ENCODE measurements at places on chromosomes 5 and 9.

DNA sequence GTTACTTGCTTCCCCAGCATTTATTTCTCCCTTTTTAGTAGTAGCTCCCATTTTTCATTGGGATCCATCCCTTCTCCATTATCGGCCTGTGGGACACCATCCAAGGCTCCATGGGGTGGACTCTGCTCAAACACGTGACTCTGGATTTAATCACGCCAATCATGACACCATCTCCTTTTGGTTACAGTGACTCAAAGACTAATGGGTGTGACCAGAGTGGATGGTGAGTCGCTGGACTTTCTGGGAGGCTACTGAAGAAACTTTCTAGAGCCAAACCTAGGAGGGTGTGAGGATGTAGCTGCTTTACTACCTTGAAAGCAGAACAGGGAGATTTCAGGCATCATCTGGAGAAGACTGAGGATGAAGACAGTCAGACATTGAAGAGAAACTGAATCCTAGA lies 93.1 kb downstream of the PJA2 start:
- DNase-seq, result no peak

DNA sequence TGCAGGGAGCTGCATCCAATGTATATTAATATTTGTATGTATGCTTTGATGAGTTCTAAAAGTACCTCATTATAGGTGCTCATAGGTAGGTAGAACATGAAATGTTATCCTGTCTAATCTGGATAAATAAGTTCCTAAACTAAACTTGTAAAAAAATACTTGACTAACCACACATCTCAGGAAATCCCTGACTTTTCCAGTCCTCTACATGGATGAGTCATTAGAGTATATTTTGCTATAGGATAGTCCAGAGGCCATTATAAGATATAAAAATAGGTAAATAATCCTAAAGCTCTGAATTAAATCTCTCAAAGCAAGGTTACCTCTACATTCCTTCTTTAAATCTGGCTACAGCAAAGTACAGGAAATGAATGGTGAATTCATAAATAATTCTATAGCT lies 404.3 kb downstream of the RAB3C start:
- DNase-seq, result no peak

DNA sequence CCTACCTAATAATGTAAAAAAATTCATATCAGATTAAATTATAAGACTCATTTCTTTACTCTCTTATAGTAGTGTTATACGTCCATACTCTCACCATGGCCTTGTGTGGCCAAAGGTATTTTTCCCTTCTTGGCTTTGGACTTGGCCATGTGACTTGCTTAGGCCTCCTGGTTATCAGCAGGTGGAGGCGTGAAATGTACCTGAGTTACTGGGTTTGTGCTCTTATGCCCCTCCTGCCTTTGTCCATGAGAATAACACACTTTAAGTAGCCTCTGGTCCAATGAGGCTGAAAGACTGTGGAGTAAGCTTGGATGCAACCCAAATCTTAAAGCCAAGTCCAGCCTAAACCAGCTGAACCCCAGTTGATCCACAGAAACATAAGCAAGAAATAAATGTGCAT lies 68.7 kb downstream of the RETREG1 start:
- no peak for DNase-seq

- DNase-seq, result no peak
Measured at GRCh38 chr9:105093685-105094084, 150.8 kb upstream of the SLC44A1 start.

- no peak for DNase-seq
Measured at GRCh38 chr5:150413176-150413901, 629 bp upstream of the CD74 start.

GRCh38 chr9:125477089-125477544 lies 215.5 kb downstream of the GAPVD1 start:
- DNase-seq, result no peak

- no peak for DNase-seq
Measured at GRCh38 chr9:89484475-89485404, 13.2 kb downstream of the SEMA4D start.

GRCh38 chr9:84024041-84024575 lies 43.5 kb downstream of the RMI1 start:
- no peak for DNase-seq

- no peak for DNase-seq
Measured at GRCh38 chr9:129806061-129806460, 3.1 kb downstream of the TOR1B start.

GRCh38 chr5:168176251-168176650 lies 115.2 kb upstream of the WWC1 start:
- no peak for DNase-seq

DNA sequence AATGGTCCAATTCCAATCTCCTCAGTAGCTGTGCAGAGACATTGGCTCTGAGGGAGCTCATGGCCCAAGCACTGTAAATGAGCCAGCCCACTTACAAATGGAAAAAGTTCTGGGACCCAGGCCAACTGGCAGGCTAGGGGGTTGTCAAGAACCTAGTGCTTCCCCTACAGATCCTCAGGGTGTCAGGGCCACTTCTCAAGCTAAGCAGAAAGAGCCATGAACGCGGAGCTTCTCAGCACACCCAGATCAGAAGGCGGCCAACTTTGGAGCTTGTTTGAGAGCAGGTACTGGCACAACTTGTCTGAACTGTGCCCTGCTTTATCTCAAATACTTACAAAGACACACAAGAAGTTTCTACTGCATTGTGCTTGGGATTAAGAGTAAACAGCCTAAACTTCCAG lies 17.5 kb downstream of the TLE1 start:
- no peak for DNase-seq

DNA sequence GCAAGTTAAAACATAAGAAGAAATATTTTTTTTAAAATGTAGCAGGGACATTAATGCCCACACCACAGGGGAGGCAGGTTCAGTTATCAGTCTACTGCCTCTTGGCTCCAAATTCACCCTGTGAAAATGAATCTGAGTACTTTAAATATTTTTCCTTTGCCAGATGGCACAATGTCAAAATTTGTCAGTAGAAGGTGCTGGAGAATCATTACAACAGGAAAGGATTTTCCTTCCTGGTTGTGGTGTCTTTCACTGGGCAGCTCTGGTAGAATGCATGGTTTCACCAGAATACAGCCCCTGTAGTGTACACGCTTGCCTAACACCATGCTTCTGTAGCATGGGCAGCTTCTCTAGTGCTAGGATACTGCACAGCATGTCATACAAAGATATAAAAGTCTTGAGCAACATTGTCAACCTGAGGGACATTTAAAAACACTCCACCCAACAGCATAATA lies 9.7 kb upstream of the SREK1 start:
- DNase-seq, result no peak

GRCh38 chr5:135244620-135245021 lies 154.4 kb downstream of the MACROH2A1 start:
- DNase-seq, result peak; percentile 13

- DNase-seq, result no peak
Measured at GRCh38 chr9:84949258-84949657, 279.7 kb downstream of the NTRK2 start.

- DNase-seq, result no peak
Measured at GRCh38 chr5:145340099-145340498, 495.0 kb downstream of the PRELID2 start.

GRCh38 chr9:121434969-121435368 lies 64.7 kb downstream of the GGTA1 start:
- DNase-seq, result no peak

DNA sequence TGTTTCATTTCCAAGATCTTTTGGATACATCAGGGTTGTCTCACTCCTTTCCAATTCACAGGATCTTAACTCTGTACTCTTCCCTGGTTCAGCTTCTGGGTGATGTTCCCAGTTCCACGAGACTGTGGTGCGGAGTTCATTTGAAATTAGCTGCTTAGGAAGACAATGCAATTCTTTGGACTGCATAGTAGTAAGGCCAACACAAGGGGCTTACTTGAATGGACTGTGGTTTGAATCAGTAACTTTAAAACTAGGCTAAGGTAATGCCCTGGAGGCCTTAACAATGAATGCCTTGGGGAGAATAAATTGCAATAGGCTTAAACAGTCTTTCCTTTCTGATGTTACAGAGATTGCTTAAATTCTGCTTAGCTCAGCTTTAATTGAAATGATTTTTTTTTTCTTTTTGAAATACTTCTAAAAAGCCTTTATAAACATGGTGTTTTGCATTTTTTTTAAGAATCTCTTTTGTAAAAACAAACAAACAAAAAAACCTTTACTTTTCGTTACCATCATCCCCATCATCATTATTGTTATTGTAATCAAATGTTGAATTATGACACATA lies 133.8 kb upstream of the MEF2C start:
- DNase-seq, result no peak

- DNase-seq, result no peak
Measured at GRCh38 chr9:130487500-130487899, 42.7 kb downstream of the ASS1 start.

- peak; percentile 64 for DNase-seq
Measured at GRCh38 chr9:128094166-128094949, 26.3 kb downstream of the SLC25A25 start.

GRCh38 chr5:68630354-68630753 lies 414.8 kb downstream of the PIK3R1 start:
- DNase-seq, result no peak

DNA sequence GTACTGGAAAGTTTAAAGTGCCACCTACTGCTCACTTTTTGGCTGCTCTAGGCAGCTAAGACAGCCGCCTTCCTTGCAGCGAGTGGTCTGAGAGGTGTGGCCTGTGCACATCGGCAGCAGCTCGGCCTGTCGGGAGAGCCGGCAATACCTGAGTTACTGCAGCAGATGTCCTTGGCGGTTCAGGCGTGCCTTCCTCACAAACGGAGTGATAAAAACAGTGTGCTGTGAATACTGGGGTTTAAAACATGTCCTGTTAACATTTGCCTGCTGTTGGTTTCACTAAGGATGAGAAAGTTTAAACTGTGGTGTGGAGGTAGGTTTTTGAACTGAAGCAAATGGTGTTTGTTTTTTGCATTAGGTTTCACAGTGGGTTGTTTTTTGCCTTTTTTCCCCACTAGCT lies 12.9 kb downstream of the TRAF2 start:
- DNase-seq, result no peak

DNA sequence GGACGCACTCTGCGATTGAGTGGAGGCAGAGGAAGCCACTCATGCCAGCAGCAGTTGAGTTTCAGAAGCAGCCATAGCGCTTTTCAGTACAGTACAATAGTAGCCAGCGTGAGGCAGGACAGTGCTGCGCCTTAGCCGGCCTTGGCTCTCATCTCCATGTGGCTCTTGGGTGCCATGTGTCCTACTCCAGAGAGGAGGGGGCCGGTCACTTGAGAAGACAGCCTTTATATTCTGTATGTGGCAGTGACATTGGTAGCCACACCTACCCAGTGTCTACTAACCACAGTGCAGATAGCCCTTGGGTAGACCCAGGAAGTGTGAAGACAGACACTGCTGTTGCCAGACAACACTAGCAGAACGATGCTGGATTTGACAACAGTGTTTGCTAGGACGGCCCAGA lies 42.3 kb downstream of the FAM78A start:
- DNase-seq, result no peak

- DNase-seq, result no peak
Measured at GRCh38 chr5:86143837-86144236, 473.9 kb upstream of the COX7C start.

GRCh38 chr5:97478483-97478882 lies 295.4 kb upstream of the RIOK2 start:
- no peak for DNase-seq

- no peak for DNase-seq
Measured at GRCh38 chr5:14410068-14410393, 171.6 kb upstream of the OTULINL start.

DNA sequence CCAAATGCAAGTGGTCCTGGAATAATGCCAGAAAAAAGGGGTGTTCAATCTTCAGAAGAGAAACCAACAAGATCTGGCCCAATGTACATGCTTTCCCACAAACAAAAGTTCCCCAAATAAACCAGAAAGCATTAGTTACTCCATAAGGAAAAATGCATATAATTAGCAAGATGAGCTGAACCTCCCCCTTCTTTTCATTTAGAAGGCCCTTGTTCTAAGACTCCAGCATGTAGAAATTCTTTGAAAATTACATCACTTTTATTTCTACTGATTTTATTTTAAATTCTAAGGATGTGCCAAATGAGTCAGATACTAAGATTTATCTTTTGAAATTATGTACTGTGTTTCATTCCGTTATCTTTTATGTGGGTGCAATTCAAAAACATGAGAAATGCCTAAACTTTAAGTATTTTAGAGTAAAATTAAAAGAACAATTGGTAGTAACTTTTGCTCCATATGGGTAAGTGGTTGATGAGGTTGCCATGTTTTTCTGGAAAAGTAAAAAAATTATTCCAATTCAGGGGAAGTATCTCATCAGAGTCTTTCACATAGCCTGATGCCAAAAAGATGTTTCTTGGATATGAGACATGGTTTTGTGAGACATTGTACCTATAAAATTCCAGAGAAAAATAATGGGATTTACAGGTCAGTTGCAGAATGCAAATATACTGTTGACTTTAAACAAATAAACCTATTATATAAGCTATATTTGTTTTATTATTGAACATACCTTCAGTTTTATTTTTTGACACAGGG lies 106.5 kb upstream of the CCDC112 start:
- DNase-seq, result no peak

GRCh38 chr5:172504701-172505402 lies 50.5 kb upstream of the SH3PXD2B start:
- no peak for DNase-seq

- peak; percentile 39 for DNase-seq
Measured at GRCh38 chr9:35258660-35259474, 97.1 kb downstream of the UNC13B start.

DNA sequence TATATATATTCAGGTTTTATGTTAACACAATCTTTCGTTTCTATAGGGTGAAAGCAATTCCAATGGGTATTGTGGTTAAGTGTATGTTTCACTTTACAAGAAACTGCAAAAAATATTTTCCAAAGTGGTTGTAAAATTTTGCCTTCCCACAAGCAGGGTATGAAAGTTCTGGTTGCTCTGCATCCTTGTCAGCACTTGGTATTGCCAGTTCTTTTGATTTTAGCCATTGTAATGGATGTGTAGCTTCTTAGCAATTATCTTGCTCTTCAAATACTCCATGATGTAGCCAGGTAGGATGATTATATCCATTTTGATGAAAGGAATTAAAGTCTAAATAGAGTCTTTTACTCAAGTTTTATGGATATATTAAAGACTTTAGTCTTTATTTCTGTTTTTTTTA lies 9.1 kb upstream of the ADAM19 start:
- no peak for DNase-seq

All from activated naive CD8-positive, alpha-beta T cell treated with anti-CD3 and anti-CD28 coated beads, Interleukin-2, amount 10 ng/mL, durations not matched to agents 7 days and 5 days (primary cell).